ENCODE measurements at places on chromosomes 1 and 21.

GRCh38 chr1:210394281-210394821 is 65.6 kb downstream of the HHAT start:
- no peak for DNase-seq

DNA sequence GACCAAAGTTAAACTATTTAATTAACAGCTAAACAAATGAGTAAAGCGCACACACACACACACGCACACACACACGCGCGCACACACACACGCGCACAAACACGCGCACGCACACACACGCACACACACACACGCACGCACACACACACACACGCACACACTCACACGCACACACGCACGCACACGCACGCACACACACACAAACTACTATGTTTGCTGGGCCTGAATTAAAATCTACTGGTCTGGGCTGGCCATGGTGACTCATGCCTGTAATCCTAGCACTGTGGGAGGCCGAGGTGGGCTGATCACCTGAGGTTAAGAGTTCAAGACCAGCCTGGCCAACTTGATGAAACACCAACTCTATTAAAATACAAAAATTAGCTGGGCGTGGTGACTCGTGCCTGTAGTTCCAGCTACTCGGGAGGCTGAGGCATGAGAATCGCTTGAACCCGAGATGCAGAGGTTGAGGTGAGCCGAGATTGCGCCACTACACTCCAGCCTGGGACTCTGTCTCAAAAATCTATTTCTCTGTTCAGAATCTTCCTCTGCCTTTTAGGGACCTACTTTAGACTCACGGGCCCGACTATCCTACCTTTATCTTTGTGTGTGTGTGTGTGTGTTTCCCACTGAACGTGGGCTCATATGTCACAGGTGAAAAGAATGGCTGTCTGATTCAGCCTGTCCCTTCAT is 37.5 kb upstream of the DNAJC11 start:
- no peak for DNase-seq

GRCh38 chr1:112536561-112536960 is 27.8 kb downstream of the WNT2B start:
- no peak for DNase-seq

GRCh38 chr1:161771161-161771560 is 5.0 kb downstream of the ATF6 start:
- no peak for DNase-seq

- DNase-seq = no peak
Observed at GRCh38 chr1:81157686-81158085, 643.0 kb upstream of the ADGRL2 start.

All from hippocampal formation (tissue), 2 donors.